RPMI7951 (cell line): ENCODE measurements at places on chromosomes 12 and 14.
A peak's percentile ranks its signal among the peaks of the same experiment; 100 is the strongest.

- no peak for DNase-seq
Measured at GRCh38 chr12:52636592-52637258, 15.3 kb downstream of the KRT2 start.

DNA sequence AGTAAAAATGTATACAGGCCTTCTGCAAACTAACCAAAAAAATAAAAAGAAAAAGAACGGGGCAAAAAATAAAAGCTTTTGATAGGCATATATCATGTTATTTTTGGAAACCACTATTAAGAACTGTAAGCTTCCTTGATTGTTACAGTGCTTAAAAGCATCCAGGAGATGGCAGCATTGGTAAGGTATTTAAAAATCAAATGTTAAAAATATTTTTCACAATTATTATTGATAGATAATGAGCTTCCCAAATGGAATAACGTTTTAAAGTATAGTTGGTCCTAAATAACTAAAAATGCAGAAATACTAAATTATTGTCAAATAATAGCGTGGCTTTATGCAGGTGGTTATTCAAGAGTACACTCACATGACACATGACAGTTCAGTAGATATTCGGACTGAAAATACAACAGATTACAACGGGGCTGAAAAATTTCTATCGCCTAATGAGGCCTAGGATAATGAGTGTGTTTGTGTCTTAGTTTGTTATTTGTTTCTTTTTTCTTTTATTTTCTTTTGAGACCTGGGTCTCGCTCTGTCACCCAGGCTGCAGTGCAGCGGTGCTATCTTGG lies 127.2 kb upstream of the ATF7IP start:
- peak; percentile 15 for DNase-seq

- DNase-seq, result no peak
Measured at GRCh38 chr14:64201296-64201695, 92.9 kb downstream of the ESR2 start.

DNA sequence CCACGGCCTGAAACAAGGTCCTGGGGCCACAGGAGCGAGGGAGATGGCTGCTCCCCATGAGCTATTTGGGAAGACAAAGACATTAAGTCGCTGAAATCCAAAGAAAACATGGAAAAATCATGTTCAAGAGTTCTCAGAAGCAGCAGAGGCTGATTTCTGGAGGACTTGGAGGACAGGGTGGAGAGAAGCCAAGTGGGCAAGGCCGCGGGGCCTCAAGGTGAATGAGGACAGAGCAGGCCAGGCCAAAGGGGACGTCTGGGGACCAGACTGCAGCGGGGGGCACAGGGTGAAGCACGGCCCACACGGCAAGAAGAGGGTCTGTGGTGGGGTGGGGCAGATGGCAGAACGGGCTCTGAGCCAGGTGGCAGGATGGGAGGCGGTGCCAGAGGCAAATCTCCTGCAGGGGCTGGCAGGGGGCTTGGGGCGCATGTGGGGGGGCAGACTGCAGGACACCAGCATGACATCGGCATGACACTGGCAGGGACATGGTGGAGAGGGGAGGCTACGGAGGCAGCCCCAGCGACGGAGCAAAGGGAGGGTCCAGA lies 48.9 kb downstream of the RNF34 start:
- DNase-seq, result no peak

DNA sequence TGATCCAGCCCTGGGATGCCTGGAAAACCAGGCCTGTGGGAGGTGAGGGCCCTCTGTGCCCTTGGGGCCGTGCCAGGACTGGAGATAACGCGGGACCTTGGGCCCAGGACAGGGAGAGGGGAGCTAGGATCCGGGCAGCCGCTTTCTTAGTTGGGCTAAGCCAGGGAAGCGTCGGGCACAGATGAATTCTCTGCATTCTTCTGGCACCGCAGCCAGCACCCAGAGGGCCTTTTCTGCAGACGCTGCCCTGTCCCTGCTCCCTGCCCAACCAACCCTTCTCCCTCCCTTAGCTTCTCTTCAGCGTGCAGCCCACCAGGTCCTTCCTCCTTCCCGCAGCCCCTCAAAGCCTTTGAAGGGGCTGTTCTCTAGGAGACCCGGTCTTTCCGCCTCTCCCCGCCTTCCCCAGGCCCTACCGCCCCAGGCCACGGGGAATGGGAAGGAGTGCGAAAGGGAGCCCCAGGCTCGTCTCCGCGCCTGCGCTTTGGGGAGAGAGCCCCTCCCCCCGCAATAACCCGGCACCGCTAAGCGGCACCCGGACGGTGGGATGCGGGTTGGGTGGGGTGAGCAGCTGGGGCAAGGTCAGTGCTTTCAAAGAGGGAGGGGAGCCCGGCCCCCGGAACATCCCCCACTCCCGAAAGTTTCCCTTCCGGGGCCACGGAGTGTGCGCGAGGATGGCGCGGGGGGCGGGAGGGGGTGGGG lies 663 bp downstream of the NCKAP5L start:
- peak; percentile 85 for DNase-seq

- DNase-seq, result no peak
Measured at GRCh38 chr12:108701779-108702441, 29.4 kb downstream of the CORO1C start.

GRCh38 chr12:122908915-122909314 lies 13.0 kb upstream of the VPS37B start:
- DNase-seq, result no peak

GRCh38 chr14:101075025-101075800 lies 171.7 kb upstream of the RTL1 start:
- no peak for DNase-seq

GRCh38 chr12:19450362-19450761 lies 11.1 kb downstream of the AEBP2 start:
- no peak for DNase-seq

DNA sequence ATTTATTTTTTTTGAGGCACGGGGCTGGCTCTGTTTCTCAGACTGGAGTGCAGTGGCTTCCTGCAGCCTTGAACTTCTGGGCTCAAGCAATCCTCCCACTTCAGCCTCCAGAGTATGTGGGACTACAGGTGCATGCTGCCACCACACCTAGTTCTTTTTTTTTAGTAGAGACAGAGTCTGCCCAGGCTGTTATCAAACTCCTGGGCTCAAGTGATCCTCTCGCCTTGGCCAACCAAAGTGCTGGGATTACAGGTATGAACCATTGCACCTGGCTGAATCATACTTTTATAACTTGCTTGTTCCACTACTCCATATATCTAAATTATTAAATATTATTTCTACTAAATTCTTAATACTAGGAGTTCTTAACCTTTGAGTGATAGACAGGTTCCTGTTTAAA lies 111.6 kb downstream of the BTG1 start:
- no peak for DNase-seq

GRCh38 chr14:29865299-29865698 lies 62.3 kb downstream of the PRKD1 start:
- DNase-seq, result peak; percentile 42

GRCh38 chr12:112905451-112906089 lies 1.2 kb upstream of the OAS1 start:
- DNase-seq, result peak; percentile 16

DNA sequence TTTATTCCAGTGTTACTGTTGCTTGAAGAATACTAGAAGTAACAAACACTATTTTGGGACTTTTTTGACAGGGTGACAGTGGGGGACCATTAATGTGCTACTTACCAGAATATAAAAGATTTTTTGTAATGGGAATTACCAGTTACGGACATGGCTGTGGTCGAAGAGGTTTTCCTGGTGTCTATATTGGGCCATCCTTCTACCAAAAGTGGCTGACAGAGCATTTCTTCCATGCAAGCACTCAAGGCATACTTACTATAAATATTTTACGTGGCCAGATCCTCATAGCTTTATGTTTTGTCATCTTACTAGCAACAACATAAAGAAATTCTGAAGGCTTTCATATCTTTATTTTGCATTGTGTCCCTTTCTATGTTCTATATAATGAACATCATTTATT lies 44.5 kb downstream of the TMPRSS12 start:
- DNase-seq, result no peak

DNA sequence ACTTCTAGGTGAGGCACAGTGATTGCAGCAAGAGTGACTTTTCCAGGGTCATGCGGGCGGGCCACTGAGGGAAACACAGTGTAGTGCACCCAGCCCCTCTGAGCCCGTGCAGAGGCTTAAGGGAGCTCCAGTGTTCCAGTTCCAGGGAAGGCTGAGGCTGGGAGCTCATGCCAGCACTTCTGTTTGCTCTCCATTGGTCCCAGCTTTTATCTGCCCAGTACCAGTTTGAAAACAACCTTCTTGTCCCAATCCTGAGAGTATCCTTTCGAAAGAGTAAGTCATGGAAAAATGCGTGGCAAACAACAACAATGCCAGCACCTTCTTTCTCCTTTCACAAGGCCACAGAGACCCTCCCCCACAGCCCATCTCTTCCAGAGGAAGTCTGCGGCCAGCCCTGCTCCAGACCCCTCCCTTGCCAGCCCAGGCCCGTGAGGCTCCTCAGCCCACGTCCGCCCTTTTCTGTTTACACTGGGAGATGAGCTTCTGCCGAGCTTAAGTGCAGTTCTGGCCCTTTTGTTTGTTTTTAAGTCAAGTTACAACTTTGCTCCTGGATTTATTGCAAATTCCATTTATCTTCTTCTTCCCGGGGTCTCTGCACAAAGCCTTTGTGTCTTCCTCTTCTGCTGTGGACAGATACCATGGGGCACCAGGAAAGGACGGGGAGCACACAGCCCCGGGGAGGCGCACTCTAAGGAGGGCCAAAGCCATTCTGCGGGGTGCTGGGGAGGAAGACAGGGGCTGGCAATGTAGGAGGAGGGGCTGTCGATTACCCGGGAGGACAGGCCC lies 185.6 kb downstream of the ZFP36L1 start:
- DNase-seq, result no peak

DNA sequence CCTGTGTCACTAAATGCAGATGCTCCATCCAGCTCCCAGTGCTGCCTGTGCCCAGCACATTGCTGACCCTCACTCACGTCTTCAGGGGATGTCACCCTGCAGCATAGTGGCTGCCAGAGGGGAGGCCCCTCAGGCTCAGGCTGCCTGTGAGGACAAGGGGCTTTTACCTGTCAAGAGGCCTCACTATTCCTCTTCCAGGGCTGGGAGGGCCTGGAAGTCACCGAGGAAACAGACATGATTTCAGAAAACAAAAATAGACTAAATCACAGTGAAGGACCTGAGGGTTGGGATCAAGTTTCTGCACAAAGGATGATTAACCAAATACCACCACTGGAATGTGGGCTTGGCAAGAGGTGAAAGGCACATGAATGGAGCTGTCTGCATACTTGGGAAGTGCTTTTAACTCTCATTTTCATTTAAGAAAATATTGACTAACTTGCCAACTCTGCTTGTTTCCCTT lies 1202.3 kb downstream of the BCL11B start:
- no peak for DNase-seq

DNA sequence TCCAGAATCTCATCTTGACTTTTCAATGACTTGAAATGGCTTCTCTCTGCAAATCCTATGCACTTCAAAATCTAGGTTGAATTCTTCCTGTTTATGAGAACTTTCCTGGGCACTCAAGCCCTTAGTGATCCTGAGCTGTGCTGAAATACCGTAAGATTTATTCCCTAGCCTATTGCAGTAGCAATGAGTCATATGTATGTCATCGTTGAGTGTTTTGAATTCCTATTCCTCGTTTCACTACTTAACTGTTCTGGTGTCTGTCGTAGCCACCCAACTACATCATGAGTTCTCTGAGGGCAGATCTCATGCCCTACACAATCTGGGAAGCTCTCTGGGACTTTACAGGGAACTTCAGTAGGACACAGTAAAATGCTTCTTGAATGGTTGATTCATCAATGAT lies 190.8 kb upstream of the TMEM132C start:
- peak; percentile 42 for DNase-seq

- DNase-seq, result no peak
Measured at GRCh38 chr12:132788375-132789098, 26.9 kb upstream of the ANKLE2 start.

GRCh38 chr12:94151582-94151981 lies 3.2 kb downstream of the PLXNC1 start:
- DNase-seq, result no peak

DNA sequence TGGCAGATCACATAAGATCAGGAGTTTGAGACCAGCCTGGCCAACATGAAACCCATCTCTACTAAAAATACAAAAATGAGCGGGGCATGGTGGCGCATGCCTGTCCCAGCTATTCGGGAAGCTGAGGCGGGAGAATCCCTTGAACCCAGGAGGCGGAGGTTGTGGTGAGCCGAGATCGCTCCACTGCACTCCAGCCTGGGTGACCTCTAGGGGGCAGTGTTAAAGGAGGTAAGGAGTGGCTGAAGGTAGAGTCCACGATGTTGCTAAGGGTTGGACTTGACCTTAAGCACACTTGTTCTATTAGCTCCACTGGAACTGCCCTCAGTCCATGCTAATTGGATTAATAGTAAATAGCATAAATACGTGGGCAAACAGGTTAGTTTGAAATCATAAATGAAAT lies 62.4 kb upstream of the PSMC1 start:
- DNase-seq, result no peak

DNA sequence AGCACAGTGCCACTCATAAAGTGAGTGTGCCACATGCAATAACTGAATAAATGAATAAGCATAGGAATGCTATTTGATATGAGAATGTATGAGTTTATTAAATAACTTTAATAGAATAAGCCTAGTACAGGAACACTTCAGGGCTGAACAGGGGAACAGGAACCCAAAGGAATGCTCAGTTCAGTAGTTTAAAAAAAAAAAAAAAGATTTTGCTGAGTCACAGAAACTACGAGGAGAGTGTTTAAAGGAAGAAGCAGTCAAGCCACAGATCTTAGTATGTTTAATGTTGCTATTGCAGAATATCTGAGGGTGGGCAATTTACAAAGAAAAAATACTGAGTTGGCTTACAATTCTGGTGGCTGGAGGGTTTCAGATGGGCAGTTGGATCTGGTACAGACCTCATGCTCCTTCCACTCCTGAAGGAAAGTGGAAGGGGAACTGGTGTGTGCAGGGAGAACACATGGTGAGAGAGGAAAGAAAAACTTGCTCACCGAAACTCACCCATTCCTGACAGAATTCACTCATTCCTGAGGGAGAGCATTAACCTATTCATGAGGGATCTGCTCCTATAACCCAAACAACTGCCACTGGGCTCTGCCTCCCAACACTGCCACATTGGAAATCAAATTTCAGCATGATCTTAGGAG lies 880.3 kb upstream of the MGAT4C start:
- peak; percentile 28 for DNase-seq

- DNase-seq, result no peak
Measured at GRCh38 chr14:38310420-38310995, 54.6 kb upstream of the CLEC14A start.

DNA sequence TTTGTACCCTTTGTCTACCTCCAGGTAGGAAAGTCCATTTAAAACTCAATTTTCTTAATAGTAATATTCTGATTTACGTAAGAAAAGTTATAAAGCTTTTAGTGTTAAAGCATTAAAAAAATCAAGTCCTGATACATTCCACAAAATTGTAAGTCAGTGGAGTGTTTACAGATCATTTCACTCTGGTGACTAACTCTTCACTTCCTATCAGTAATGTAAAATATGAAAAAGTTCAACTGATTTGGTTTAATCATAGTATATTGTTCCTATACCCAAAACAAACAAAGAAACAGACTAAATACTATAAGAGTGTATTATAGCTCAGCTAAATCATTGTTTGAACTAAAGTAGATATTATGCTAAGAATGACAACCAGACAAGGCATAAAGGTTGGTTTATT lies 85.9 kb downstream of the VEZT start:
- no peak for DNase-seq

DNA sequence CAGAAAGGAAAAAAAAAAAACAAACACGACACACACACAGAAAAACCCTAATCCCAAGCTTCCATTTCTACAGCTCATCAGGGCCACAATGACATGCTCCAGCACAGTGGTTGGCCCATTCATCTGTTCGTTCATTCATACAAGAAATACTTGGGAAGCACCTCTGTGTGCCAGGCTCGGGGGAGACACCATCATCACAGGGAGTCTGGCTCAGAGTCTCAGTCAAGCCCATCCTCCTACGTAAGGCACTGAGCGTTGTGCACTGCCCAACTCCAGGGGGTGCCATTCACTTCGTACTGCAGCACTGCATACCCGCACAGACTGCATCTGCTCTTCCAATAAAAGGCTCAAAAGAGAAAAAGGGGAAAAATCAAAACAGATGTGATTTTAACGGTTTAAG lies 15.3 kb downstream of the VPS37B start:
- peak; percentile 46 for DNase-seq
